DMS 273 treated with DMSO at 0.1 percent for 48 hours (cell line): ENCODE measurements at places on chromosomes 1 and 21.
A peak's percentile ranks its signal among the peaks of the same experiment; 100 is the strongest.

GRCh38 chr1:1438531-1439381 lies 3.3 kb downstream of the VWA1 start:
- no peak for DNase-seq

DNA sequence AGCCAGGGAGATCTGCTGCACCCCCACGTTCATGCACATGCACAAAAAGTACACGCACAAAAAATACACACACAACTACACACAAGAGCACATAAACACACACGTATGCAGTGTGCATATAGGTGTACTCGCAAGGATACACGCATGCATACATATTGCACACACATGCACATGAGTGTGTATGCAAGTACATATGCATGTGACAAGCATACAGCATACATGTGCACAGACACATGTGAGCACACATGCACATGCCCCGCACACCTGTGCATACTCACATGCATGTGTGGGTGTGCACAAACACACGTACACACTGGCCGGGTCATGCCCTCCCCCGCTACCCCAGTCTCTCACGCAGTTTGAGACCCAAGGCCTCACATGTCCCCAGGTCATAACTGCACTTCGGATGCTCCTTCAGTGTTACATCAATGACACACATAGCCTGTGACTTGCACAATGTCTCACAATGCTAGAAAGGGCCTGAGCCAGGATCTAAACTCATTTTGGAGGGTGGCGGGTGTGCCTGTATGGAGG lies 52.6 kb downstream of the FOXO6 start:
- no peak for DNase-seq

GRCh38 chr1:31739346-31739745 lies 24.8 kb downstream of the ADGRB2 start:
- DNase-seq, result no peak

- no peak for DNase-seq
Measured at GRCh38 chr21:31326522-31327242, 17.4 kb downstream of the TIAM1 start.

DNA sequence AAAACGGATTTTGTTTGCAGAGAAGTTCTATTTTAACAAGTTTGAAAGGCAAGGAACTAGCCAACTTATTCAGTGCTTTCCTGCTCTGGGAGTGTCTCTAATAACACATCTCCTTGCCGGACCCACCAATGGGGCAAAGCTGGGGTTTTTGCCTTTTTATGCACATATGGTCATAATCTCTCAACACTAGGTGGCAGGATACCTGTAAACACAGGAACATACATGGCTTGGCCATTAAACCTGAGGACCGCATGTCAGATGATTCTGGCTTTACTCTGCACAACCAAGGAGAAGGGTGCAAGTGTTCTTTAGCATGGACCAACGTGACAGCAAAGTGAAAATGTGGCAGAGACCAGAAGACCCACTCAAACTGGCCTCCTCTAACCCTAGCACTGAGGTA lies 4.9 kb downstream of the TMEM9 start:
- DNase-seq, result peak; percentile 10

DNA sequence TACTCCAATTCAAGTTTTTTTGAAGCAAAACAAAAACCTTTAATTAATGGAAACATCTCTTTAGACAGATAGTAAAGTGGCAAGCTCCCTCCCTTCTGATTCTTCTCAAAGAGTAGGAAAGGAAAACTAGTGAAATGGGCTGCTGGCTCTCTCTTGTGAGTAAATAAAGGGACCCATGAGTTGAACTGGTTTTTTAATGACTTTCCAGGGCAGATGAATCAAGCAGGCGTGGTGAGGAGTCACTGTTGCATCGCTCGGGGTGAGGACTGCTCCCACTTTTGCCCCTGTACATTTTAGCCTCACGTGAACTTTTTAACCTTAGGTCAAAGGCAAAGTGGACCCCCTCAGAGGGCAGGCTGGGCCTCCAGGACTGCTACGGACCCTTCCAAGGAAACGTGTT lies 64.8 kb downstream of the ABCA4 start:
- DNase-seq, result no peak

DNA sequence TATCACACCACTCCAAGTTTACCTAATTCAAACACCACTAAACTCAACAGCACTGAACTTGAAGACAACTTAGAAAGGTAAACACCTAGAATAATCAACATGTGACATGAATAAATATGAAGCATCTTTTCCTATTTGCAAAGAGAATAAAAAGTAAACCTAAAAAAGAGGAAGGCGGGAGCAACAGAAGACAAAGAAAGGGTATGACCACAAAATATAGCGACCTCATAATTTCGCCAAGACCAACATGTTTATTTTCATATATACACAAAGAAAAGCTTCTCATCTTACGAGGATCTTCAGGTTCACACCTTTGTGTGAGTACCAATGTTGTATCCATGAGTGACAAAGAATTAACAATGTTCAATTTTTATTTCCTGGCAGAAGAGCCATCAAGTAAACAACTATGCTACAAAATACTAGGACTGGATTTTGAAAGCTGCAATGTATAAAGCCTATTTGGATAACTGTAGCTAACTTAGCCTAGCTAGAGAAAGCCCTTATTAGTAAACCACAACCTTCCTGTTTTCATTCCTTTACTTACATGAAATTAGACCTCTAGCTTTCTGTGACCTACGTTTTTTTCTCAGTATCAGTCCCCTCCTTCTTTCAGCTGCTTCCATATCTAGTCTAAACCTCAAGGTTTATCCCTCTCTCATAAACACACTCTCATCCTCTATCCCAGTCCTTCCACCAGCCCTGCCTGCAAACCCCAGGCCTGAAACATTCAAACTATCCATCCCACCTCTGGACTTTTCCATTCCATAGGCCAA lies 21.3 kb upstream of the PHTF1 start:
- no peak for DNase-seq

- DNase-seq, result no peak
Measured at GRCh38 chr1:248897412-248898337, 8.4 kb upstream of the PGBD2 start.

DNA sequence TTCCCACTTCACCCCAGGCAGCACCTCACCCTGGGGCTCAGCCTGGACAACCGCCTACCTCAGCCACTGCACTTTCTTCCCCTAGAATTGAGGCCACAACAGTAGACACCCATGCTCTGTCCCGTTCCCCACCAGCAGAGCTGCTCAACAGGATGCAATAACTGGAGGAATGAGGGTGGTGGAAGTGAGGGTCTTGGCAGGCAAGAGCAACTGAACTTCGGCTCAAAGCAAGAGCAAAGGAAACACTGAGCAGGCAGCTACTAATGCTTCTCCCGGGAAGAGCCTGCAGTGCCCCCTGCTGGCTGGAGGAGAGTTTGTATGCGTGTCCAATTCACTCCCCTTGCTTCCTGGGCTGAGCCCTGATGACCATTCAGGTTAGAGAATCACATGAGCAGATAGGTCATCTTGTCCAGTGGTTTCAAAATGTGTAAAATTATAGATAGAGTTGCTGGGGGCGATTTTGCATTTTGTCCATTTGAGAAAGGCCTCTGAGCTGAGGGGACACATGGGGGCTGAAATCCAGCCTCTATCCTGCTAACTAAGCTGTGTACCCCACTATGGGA lies 13.9 kb downstream of the NT5C1A start:
- peak; percentile 99 for DNase-seq

DNA sequence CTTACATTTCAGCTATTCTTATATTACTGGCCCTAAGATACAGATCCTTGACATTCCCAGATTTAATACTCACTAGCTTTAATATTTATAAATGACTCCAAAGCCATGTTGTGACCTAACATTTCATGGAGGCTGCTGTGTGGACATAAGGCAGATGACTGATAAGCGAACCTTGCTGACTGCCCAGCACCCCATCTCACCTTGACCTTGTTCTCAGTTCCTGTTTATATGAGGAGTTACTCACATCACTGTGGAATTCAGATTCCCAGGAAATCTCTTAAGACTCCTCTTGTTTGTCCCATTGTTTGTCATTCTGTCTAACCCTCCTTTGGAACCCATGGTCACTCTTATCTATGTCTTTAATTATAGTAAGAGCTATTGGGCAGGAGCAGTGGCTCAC lies 21.9 kb downstream of the RAB3B start:
- no peak for DNase-seq

DNA sequence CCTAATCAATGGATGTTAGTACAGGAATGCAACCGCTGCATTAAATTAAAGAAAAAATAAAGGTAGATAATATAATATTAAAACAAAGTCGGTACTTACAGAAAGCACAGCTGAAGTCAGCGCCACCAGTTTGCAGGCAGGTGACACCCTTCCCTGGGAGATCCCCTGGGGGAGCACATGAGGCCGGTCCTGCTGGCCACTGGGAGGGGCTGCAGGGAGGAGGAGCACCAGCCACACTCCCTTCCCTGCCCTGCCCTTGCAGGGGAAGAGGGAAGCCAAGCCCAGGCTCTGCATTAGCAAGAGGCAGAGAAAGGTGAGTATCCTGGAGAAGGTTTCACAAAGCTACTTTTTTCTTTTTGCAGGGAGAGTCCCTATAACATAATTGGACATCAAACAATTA lies 507.0 kb downstream of the AJAP1 start:
- no peak for DNase-seq

DNA sequence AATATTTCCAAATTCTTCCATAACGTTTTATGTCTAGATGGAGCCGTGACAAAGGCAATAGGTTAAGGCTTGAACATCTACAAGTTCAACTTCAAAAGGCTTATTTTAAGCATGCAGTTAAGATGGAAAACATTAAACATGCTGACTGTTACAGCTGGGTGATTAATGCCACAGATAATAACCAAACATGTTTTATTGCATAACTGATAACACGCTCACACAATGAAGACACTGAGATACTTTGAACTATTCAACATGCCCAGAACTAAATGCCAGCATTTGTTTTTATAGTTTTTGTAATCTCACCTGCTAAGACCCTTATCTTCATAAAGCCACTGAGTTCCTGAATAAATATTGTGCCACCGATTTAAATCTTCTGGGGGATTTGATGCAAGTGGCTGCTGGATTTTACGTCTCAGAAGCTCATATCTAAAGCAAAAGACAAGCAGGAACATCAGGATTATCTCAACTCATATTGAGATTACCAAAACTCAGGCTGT lies 310.4 kb downstream of the KCTD3 start:
- DNase-seq, result no peak

DNA sequence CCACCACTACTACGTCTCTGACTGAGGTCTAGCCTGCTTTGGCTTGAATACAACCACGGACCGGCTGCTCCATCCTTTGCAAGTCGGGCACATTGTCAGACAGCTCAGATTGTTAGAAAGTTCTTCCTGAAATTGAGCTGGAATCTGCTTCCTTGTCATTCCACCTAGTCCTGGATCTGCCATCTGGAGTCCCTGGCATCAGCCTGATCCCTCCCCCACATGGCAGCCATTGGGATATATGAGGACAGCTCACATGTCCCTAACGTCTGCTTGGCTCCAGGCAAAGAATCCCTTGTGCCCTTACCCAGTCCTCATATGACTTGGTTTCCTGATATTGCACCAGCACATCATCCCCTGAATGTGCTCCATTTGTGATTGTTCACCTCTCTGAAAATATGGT lies 56.3 kb upstream of the SYT6 start:
- DNase-seq, result no peak

- DNase-seq, result no peak
Measured at GRCh38 chr1:204592246-204592948, 76.2 kb downstream of the MDM4 start.

DNA sequence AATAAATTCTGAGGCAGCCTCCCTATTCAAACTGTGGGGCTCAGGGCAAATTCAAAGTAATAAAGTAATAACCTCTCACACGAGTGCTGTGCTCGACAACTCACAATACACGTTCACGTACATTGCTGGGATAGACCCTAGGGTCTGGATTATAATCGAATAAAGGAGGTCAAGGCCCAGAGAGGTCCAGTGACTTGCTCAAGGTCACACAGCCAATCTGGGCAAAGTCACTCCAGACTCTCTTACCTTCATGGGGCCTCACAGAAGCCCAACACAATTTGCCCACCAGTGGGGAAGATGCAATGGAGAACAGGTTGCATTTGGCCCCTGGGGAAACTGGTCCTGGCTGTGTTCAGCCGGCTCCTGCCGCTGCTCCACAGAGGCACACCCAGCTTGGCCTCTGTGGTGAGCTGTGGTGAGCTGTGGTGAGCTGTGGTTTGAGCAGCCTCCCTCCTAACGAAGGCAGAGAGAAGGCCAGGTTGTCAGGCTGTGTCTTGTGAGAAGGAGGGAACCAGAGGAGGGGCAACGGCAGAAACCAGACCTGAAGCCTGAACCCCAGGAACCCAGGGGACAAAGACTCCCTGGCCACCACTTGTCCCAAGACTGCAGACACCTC lies 35.1 kb downstream of the NUAK2 start:
- DNase-seq, result no peak

GRCh38 chr21:21029164-21029563 lies 31.0 kb downstream of the NCAM2 start:
- no peak for DNase-seq

DNA sequence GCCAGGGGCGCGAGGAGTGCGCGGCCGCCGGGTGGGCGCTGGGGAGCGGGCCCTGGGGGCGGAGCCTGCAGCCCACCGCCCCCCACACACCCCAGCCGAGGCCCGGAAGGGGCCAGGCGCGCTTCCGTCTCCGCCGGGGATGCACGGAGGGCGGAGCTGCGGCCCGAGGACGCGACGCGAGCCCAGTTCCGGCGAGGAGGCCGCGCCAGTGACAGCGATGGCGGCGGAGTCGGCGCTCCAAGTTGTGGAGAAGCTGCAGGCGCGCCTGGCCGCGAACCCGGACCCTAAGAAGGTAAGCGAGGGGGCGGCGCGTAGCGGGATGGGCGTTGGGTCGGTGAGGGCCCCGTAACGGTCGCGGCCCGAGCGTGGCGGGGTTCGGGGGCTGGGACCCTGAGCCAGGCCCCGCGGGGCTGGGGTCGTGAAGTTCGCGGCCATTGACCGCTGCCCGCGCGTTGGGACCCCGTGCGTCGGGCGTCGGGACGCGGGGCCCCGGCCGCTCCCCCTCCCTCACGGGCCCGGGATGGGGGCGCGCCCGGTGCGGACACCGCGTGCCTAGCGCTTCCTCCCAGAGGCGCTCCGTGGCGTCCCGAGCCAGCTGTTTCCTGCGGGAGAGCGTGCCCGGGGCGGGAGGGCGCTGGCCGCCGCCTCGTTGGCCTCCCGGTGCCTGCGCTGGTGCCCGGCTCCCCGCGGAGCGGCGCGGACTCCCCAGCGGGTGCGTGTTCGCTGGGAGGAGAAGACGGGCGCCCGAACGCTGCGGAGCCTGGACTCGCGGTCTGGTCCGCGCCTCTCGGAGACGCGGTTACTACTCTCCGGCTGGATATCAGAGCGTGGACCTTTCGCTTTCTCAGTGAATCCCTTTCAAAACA lies at the start of gene ELOA:
TSS of gene ELOA (plus strand) at position 185 of the 866 bp plus-strand sequence. CDS start at position 218, 33 bp downstream.
- no peak for DNase-seq

DNA sequence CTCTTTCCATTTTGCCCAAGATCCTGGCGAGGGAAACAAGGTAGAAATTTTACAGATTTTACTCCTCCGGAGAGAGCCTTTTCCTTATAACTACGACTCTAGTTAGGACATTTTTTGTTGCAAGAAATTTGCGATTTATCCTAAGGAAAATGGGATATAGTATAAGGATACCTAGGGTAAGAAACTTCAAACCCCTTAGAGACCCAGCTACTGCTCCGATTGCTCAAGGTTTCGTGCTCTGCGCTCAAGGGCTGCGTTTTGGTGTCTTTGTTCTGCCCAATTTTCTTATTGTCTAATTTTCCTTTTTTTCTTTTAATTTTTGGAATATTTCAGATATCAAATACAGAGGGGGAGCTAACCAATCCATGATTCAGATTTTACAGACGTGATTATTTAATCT lies 1.5 kb downstream of the TTC3 start:
- no peak for DNase-seq
